ENCODE measurements at places on chromosomes 11 and 22. TPM values are rescaled to one million over a fixed set of nuclear protein-coding genes. Genes with fewer than 3 reads are reported as not detected.

The OR2AG2 gene
- total RNA-seq, result not detected

The TRIM51 gene
- not detected for total RNA-seq

The INPP5J gene
- total RNA-seq, result 2.1 TPM

The SLC37A2 gene
- total RNA-seq, result 9.0 TPM

The ZNRF3 gene
- total RNA-seq, result 9.4 TPM

The CARD10 gene
- 20.7 TPM for total RNA-seq

- H3K4me1 ChIP-seq, result peaks cover 16% of the 10 kb centered on the region
- H3K36me3 ChIP-seq, result no peaks in the 10 kb centered on the region
- H3K27me3 ChIP-seq, result no peaks in the 10 kb centered on the region
- peak overlapping the region; percentile 59 for H3K27ac ChIP-seq
- H3K4me3 ChIP-seq, result peak overlapping the region; percentile 73
- DNase-seq, result peak; percentile 28
Observed at GRCh38 chr11:911031-911889, 650 bp upstream of the CHID1 start.

DNA sequence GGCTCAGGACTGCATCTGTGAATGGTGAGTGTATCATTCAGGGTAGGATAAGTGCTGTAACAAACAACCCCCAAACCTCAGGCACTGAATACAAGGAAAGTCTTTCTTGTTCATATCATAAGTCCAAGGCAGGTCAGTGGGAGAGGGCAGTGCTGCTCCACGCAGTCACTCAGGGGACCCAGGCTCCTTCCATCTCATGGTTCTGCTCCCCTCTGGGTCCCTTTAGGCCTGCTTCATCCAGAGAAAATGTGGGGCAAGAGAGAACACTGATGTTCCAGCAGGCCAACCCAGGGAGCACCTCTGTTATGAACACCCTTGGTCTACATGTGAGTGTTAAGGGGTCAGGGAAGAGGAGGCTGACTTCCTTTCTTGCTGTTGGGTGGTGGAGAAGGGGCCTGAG lies 187.8 kb downstream of the CHST1 start:
- no peaks in the 10 kb centered on the region for H3K4me1 ChIP-seq
- no peak overlapping the region for H3K27ac ChIP-seq
- DNase-seq, result no peak
- no peaks in the 10 kb centered on the region for H3K36me3 ChIP-seq

GRCh38 chr11:61684870-61685616 lies 4.9 kb downstream of the DAGLA start:
- H3K4me3 ChIP-seq, result no peak overlapping the region
- H3K36me3 ChIP-seq, result no peaks in the 10 kb centered on the region
- H3K27me3 ChIP-seq, result no peaks in the 10 kb centered on the region
- no peak overlapping the region for H3K27ac ChIP-seq

DNA sequence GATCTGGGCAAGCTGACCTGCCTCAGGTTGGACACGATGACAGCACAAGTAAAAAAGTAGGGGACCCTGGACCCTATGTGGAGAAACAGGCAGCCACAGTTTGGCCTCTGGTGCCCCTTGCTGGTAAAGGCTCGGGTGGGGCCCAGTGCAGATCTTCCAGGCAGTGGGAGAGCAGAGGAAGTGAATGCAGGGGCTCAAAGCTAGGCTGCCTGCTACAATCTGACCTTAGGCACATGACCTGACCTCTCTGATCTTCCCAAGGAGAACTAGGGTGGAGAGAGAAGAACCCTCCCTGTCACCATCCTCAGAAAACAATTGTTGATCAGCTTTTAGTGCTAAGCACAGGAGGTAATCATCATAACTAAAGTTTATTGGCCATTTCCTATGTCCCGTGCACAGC lies 76.5 kb downstream of the PDE2A start:
- no peak overlapping the region for H3K4me3 ChIP-seq
- 0 out of 2 replicates have a peak, but pooled peaks cover 5% of the 10 kb centered on the region for H3K4me1 ChIP-seq
- peaks cover 30% of the 10 kb centered on the region for H3K27me3 ChIP-seq

DNA sequence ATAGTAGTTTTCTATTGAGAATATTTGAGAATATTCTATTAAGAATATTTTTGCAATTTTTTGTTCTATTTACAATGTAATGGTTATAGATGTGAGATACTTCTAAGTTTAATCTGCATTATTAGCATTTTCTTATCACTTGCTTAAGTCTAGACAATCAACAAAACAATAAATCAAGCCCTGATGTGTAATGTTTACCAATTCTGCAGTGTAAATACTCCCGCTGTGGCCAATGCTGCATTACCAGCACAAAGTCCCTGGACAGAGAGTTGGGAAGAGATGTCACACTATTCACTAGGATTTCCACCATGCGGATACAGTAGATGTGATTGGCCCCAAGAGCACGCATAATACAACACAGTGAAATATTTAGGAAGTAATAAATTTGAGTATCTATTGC lies 47.6 kb upstream of the GCAT start:
- H3K27ac ChIP-seq, result no peak overlapping the region
- no peaks in the 10 kb centered on the region for H3K27me3 ChIP-seq
- no peak overlapping the region for H3K4me3 ChIP-seq

DNA sequence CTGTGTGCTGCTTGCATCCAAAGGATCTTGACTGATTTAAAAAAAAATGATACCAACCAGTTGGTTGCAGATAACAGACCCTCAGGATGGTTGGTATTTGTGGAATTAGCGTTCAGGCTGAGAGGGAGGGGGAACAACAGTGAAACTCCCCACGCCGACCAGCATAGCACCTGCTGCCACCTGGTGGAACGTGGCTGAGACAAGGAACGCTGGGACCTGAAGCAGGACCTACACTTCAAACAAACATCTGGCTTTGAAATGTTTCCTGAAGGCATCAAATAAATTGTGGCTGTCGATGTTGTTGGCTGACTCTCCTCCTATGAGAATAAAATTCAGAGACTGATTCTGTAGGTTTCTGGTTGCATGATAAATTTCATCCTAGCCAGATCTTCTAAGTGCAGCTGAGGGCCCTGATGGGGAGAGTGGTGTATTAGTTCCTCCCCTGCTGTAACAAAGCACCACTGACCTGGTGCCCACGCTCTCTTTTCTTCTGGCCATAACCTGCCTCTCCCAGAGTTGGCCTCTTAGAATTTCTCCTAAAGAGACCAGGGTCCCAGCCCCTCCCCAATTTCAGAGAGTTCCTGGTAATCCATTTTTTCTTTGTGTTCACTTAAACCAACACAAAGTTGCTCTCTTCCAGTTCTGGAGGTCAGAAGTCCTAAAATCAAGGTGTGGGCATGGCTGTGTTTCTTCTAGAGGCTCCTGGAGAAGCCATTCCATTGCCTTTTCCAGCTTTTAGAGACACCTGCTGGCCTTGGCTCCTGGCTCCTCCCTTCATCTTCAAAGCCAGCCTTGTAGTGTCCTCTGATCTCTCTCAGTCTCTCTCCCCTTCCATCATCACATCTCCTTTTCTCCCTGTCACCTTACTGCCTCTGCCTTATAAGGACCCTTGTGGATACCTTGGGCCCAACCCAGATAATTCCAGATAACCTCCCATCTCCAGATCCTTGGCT lies 17.3 kb downstream of the APOL2 start:
- H3K27ac ChIP-seq, result no peak overlapping the region
- H3K27me3 ChIP-seq, result peaks cover 13% of the 10 kb centered on the region
- peak; percentile 46 for DNase-seq
- H3K4me3 ChIP-seq, result no peak overlapping the region
- H3K36me3 ChIP-seq, result no peaks in the 10 kb centered on the region

DNA sequence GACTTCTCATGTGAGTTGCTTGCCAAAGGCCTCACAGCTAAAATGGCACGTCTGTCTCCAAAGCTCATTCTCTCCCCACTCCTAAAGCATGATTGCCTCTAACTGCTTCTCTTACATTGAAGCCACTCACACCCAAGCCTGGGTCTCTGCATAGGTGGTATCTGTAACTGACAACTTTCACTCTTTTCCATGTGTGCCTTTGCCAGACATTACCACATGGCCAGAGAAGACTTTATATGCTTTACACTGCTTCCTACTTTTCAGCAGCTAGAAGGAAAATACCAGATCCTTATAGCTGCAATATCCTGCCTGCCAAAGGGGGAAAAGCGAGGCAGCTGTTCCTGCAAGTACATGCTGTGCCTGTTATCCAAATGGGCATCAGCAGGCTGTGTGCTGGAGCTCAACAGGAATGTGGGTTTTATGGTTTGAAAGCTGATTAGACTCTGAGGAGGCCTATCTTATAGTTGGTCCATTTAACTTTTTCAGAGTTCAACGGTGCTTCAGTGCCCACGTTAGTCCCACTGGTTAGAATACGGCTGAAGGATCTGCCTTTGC lies 547.1 kb downstream of the RAB38 start:
- DNase-seq, result no peak
- no peaks in the 10 kb centered on the region for H3K4me1 ChIP-seq
- H3K27ac ChIP-seq, result no peak overlapping the region

GRCh38 chr11:62081378-62082291 lies 42.2 kb upstream of the INCENP start:
- no peaks in the 10 kb centered on the region for H3K27me3 ChIP-seq
- H3K36me3 ChIP-seq, result no peaks in the 10 kb centered on the region
- H3K4me3 ChIP-seq, result peak overlapping the region; percentile 21
- peak; percentile 89 for DNase-seq
- no peak overlapping the region for H3K27ac ChIP-seq

DNA sequence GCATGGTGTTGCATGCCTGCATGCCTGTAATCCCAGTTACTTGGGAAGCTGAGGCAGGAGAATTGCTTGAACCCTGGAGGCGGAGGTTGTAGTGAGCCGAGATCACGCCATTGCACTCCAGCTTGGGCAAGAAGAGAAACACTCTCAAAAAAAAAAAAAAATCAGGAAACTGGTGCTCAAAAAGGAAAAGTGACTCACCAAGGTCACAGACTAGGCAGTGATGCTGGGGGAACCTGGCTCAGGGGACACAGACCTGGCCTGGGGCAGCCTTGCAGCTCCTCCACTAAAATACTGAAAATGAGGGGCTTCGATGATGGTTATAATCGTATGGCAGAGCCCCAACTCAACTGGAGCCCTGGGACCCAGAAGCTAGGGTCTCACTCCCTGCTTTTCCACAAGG lies 8.1 kb upstream of the SLC35E4 start:
- H3K4me1 ChIP-seq, result no peaks in the 10 kb centered on the region
- no peaks in the 10 kb centered on the region for H3K27me3 ChIP-seq
- no peak overlapping the region for H3K27ac ChIP-seq
- no peak overlapping the region for H3K4me3 ChIP-seq

DNA sequence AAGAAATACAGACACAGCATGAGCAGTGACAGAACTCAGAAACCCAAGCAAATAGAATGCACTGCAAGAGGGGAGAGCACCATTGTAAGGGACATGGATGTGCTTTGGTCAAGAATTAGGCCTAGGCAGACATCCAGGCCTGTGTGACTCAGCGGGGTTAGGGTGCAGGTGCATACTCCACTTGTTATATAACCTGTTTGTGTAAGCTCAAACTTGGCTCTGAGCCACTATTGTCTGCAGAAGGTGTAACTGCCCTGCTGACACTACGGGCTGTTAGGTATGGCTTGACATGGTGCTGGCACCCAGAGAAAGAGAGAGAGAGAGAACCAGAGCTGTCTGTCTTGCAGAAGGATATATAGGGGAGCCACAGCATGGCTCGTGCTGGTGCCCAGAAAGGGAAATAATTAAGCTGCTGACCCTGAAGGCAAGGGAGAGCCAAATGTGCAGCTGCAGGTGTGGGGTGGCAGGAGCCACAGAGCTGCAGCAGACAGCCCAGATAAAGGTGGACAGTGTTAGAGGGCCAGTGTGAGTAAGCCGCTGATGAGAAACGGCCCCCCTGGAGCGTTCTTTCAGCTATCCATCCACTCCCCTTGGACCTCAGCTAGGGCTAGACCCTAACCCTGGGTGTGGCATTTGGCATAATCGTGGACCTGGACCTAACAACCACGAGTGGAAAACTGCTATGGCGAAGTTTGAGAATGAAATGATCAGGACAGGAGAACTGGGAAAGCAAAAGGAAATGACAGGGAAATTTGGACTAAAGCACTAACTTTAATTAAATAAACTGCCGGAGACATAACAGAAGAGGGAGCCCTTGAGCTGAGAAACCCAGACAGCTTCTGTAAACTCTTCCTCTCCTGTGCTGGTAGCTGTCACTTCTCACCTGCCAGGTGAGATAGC lies 253.0 kb upstream of the CCDC179 start:
- DNase-seq, result peak; percentile 85
- H3K27me3 ChIP-seq, result no peaks in the 10 kb centered on the region
- peak overlapping the region; percentile 51 for H3K4me3 ChIP-seq

DNA sequence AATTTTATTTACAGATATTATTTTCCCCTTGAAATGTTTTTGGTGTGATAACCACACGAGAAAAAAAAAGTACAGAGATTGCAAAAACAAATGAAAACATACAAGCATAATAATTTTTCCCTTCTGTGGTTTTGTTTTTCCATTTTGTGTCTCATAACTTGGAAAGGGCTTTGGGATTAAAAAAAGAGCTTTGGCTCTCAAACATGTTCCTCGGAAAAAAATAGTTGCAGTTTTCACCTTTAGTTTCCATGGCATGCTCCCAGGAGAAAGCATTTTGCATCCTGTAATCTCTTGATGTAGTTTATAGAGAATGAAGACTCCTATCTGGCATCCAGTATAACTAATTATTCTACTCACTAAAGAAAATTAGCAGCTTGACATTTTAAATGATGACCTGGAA lies 362.1 kb upstream of the PDGFD start:
- no peak overlapping the region for H3K27ac ChIP-seq
- no peak overlapping the region for H3K4me3 ChIP-seq
- H3K4me1 ChIP-seq, result no peaks in the 10 kb centered on the region
- no peaks in the 10 kb centered on the region for H3K27me3 ChIP-seq

DNA sequence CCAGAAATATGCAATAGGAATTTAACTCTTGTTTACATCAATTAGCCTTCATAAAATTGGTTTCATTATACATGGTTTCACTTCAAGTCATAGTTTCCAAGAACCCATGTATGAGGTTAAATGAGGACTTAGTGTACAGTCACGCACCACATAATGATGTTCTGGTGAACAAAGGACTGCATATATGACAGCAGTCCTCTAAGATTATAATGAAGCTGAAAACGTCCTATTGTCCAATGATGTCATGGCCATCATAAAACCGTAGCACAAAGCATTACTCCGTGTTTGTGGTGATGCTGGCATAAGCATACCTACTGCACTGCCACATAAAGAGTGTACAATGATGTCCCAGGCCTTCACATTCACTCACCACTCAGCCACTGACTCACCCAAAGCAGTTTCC lies 31.1 kb downstream of the SMCO4 start:
- DNase-seq, result no peak
- no peak overlapping the region for H3K4me3 ChIP-seq
- H3K27me3 ChIP-seq, result no peaks in the 10 kb centered on the region
- no peaks in the 10 kb centered on the region for H3K36me3 ChIP-seq
- H3K27ac ChIP-seq, result no peak overlapping the region

GRCh38 chr11:122215244-122215992 lies 99.4 kb upstream of the BLID start:
- H3K4me3 ChIP-seq, result no peak overlapping the region
- H3K4me1 ChIP-seq, result peaks cover 5% of the 10 kb centered on the region
- DNase-seq, result peak; percentile 80
- no peaks in the 10 kb centered on the region for H3K27me3 ChIP-seq

All from PC-3 (cell line).